ENCODE measurements at places on chromosomes 5 and 9.

DNA sequence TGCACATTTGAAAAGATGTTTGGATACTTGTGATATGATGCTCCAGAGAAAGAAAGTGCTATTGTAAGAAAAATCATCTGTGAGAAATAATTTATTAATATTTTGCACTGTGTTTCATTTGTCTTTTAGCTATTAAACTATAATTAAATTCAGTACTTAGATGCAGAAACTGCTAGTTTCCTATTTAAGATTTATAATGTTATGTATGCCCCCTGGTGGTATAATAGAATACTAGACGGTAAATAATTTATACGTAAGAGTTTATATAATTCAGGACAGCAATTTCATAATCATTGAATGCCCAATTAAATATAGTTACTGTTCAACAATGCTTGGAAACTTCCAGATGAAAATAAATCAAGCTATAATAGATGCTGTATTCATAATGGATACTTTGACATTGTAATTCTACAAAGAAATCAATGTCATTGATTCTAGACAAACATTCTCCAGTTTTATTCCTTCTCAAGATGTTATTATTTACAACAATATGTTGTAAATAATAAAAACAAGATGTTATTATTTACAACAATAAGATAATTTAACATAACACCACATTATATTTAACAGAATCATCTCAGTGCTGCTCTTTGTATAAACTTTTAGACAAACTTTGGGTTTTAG, 101.0 kb downstream of the TMEM232 start:
- no peak for DNase-seq

DNA sequence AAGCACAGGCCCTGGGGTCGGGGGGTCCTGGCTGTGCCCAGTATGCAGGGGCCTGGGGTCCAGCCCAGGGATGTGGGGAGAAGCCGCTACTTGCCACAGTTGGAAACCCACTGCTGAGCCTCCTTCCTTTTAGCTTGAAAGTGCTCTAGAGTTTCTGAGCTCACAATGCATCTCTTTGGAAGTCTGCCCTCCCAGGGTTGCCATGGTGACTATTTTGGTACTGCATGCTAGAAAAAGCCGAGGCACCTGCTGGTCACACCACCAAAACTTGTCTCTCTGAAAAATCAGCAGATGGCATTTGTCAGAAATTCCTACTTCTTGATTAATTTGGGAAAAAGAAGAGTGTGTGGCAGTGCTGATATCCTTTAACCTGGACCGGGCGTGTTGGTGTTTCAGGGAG, 151.8 kb downstream of the SEC61B start:
- no peak for DNase-seq

GRCh38 chr5:6518298-6519057, 69.8 kb downstream of the UBE2QL1 start:
- DNase-seq = no peak

DNA sequence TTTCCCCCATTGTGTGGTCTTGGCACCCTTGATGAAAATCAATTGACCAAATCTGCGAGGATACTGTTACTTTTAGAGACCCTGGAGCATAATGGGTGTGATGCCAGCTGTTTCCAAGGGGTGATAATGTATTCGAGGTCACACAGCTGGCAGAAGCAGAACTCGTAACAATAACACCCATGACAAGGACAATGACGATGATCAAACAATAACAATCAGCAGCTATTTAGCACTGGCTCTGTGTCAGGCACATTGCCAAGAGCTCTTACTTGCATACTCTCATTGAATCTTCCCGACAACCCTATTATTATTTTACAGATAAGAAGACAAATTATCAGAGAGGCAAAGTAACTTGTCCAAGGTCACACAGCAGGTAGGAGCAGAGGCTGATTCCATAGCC, 223.7 kb upstream of the MSX2 start:
- no peak for DNase-seq

DNA sequence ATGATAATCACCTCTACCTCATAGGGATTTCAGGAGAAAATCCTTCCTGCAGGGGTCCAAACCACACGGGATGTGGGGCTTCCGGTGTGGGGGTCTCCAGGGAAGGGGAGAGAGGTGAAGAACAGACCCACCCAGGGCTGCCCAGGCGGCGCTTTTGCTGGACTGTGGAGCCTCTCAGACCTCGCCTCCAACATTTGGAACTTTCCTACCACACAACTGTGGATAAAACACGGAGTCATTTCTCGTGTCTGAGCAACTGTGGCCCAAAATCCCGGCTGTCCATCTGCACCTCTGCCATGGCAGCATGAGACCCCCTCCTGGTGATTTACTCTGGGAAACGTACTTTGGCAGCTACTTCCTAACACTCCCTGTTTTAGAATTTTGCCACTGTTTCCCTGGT, 307.8 kb upstream of the IRX4 start:
- DNase-seq = no peak

DNA sequence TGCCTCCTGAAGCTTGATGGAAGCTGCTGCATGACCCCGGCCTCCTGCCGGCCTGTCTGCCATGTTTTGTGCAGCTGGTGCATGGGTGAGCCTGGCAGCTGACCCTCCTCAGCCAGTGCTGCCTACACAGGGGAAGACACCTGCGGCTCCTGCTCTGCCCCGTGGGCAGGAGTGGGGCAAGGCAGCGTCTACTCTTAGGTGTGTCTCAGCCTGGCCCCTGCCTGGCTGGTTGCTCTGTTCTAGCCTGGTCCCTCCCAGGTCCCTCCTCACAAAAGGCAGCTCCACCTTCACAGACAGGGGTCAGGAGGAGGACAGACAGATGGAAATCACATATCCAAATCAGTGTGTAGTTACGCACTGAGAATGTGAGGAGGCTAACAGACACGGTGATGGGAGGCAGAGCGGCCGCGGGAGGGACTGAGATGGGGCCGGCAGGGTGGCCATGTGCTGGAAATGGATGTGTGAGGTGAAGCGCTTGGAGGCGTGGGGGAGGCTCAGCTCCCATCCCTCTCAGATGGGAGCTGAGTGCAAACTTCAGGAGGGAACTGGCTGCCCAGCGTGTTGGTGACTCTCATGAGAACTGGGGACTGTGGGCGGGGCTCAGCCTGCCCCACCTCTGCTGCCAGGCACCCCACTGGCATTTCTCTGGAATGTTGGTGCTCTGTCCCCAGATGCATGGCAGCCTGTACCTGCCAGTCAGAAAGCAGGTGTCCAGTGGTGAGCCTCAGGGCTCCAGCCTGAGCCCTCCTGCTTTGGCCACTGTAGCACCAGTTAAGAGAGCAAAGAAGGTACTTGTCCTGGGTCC, 43.4 kb downstream of the PPARGC1B start:
- DNase-seq = no peak

DNA sequence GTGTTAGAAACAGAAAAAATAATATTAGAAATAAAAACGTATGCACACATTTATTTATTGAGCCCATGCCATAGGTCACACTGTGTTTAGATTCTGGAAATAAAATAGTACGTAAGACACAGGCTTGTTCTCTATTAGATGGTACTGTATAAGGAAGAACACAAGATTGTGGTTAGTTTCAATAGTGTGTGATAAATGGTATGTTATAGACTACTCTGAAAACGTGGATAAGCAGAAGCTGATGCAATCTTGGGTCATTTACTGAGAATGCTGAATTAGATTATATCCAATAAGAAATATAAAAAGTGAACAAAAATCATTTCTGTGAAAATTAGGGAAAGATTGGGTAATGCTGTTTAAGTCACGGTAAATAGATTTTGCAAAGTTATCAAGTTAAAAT, 1456.4 kb upstream of the ACO1 start:
- no peak for DNase-seq

DNA sequence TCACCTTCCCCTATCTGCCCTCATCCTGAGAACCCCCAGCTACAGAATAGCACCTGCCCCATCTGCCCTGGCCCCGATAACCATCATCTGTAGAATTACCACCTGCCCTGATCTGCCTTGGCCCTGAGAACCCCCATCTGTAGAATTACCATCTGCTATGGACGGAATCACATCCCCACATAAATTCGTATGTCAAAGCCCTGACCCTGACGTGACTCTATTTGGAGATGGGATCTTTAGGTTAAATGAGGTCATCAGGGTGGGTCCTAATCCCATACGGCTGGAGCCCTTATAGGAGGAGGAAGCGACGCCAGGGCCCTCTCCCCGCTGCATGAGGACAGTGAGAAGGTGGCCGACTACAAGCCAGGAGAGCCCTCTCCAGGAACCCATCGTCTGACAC, 32.6 kb downstream of the SARDH start:
- DNase-seq = no peak

DNA sequence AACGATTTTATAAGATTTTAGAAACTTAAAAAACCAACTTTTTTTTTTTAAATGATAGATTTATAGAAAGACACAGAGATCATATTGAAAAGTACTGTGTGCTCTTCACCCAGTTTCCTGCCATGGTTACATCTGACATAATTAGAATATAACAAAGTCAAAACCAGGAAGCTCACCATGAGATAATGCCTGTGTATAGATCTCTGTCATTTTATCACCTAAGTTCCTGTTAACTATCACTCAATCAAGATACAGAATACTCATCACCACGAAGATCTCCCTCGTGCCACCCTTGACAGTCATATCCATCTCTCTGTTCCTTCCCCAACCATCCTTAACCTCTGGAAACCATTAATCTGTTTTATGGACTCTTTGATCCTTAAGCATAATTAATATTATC, 39.1 kb downstream of the POC5 start:
- no peak for DNase-seq

DNA sequence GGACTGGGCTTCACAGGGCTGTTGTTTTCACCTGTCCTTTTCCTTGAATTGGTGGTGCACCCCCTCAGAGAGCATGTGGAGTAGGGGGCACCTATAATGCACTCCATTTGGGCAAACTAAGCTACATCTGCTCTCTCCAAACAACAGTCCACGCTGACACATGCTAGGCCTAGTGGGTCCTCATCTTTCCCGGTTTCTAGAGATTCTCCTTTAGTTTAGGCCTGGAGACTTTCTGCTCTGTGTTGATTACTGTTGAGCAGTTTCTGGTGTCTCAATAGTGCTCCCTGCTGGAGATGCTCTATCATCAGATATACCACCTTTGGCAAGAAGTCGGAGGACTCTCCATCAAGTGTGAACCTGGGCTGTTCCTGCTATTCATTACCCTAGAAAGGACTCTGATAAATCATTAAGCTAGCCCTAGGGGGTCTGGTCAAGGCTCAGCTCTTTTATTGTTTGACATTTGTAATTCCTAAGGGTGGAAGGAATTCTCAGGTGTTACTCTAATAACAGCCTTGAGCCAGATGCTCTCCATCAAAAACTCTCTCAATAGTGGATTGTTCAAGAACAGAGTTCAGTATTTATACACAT, 64.0 kb upstream of the FYB1 start:
- DNase-seq = peak; percentile 74

GRCh38 chr5:96117771-96118651, 156.4 kb upstream of the ELL2 start:
- no peak for DNase-seq

- DNase-seq = no peak
Observed at GRCh38 chr9:108356806-108357205, 499.0 kb downstream of the ACTL7B start.

DNA sequence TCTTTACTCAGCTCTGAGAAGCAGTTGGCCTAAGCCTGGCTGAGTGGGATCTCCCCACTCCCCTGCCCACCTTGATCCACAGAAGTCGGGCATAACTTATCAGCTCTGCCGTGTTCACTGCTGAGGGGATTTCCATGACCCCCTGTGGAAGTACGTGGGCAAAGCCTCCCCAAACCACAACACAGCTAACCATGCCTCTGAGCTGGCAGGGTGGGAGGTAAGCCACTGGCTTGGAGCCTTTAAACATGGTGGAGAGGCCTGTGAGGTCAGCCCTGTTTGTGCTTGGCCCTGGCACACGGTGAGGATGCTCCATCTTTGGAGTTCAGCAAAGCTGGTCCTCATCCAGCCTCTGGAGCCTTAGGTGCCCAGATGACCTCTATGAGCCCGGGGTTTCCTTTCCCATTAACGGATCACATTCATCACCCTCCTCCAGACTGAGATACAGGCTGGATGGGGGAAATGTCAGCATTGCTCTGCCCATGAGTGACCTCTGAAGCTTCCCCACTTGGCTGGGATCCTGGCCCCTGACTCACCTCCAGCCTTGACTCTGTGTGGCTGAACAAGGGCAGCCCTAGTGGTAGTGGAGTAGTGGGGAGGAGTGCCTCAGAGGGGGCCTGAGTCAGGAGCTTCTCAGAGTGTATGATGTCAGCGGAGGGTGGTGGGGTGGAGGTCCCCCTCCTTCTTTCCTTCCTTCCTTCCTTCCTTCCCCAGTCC, 6.2 kb downstream of the PDLIM4 start:
- DNase-seq = peak; percentile 30

DNA sequence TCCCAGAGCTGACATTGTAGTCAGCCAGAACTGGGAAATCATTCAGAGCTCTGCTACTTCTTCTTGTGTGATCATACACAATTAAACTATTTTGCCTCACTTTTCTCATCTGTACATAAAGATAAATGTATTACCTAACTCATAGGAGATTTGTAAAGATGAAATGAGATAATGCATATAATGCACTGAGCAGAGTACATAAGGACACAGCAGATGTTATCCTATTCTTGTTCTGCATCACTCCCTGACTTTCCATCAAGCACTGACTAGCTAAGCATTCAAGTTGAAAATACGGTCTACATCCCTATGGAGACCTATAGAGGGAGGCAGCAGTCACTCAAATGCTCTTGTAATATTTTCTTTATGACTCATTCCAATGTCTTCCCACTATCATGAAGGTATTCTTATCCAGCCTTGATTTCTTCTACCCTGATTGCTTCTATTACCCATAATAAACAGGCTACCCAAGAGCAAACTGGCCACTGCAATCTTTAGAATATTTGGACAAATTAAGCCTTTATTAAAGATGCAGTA, 16.3 kb upstream of the PRR16 start:
- DNase-seq = no peak

- DNase-seq = no peak
Observed at GRCh38 chr9:115391168-115391825, 273.3 kb upstream of the TNC start.

DNA sequence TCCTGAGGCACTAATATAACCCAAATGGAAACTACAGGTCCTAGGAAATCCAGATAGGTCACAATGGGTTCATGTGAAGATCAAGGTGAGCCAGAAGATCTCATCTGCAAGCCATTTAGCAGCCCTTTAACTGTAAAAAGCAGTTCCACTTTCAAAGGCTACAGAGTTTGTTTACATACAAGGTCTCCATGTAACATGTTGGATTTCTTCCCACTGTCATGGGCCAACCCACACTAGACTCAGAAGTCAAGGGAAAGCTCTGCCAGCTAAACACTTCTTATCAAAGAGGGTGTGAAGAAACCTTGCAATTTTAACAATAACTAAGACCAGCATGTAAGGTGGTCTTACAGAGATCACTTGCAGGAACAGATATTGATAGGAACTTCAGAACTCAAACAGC, 3.8 kb upstream of the CTNNAL1 start:
- DNase-seq = no peak

DNA sequence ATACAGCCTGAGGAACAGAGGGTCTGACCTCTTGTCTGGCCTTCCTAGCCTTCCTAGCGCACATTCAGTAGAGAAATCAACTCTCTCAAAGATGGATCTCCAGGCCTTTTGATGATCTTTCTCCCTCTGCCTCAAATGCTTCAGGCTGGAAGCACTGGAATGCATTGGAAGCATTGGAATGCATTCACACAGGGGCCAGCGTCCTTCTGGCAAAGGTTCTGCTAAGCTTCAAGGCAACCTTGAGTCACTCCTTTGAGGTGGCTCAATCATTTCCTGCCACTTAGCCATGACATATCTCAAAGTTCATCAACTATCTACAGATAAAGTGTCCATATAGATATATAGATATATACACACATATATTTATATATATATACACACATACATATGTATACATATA, 42.9 kb downstream of the OR2K2 start:
- DNase-seq = no peak

Measured in stimulated activated CD4-positive, alpha-beta T cell treated with anti-CD3 and anti-CD28 coated beads, Interleukin-4, amount 100 ng/mL, for 24 hours (primary cell).